K562 (cell line): ENCODE measurements at places on chromosomes 4 and X. TPM values are rescaled to one million over a fixed set of nuclear protein-coding genes. Genes with fewer than 3 reads are reported as not detected.
A peak's percentile ranks its signal among the peaks of the same experiment; 100 is the strongest.

NKX3-2 gene
- polyA plus RNA-seq: 0.81 and 1.1 TPM in 2 replicates

PPP4R3C gene
- 0.16 TPM in 1 of 2 replicates, not detected in the other for polyA plus RNA-seq

PCDH7 gene
- not detected in 2 replicates for polyA plus RNA-seq

SLC6A14 gene
- not detected in 2 replicates for polyA plus RNA-seq

CT45A3 gene
- 0.46 TPM in 1 of 2 replicates, not detected in the other for polyA plus RNA-seq

GRCh38 chr4:127586922-127587571 lies 45.7 kb upstream of the INTU start:
- no peaks in the 10 kb centered on the region for H3K36me3 ChIP-seq
- no peak overlapping the region for H3K4me3 ChIP-seq
- H3K27me3 ChIP-seq: peaks cover 3% of the 10 kb centered on the region; the same call in 1 of the 3 replicates

GRCh38 chrX:136694431-136695087 lies 46.6 kb downstream of the CD40LG start:
- H3K27me3 ChIP-seq: no peaks in the 10 kb centered on the region
- H3K4me3 ChIP-seq: no peak overlapping the region
- H3K36me3 ChIP-seq: no peaks in the 10 kb centered on the region
- H3K4me1 ChIP-seq: no peaks in the 10 kb centered on the region
- peak; percentile 26 for DNase-seq
- H3K27ac ChIP-seq: no peak overlapping the region

- H3K27ac ChIP-seq: no peak overlapping the region
- H3K4me3 ChIP-seq: no peak overlapping the region
- H3K4me1 ChIP-seq: no peaks in the 10 kb centered on the region
- peaks cover 31% of the 10 kb centered on the region; the same call in 2 of the 3 replicates for H3K36me3 ChIP-seq
- DNase-seq: no peak
Observed at GRCh38 chrX:9707306-9708033, 58.2 kb downstream of the GPR143 start.

GRCh38 chrX:136211766-136212556 lies 39.2 kb downstream of the MAP7D3 start:
- H3K4me1 ChIP-seq: peaks cover 3% of the 10 kb centered on the region
- H3K4me3 ChIP-seq: no peak overlapping the region
- H3K27ac ChIP-seq: no peak overlapping the region
- peaks cover 2% of the 10 kb centered on the region; the same call in 1 of the 3 replicates for H3K36me3 ChIP-seq
- DNase-seq: no peak

DNA sequence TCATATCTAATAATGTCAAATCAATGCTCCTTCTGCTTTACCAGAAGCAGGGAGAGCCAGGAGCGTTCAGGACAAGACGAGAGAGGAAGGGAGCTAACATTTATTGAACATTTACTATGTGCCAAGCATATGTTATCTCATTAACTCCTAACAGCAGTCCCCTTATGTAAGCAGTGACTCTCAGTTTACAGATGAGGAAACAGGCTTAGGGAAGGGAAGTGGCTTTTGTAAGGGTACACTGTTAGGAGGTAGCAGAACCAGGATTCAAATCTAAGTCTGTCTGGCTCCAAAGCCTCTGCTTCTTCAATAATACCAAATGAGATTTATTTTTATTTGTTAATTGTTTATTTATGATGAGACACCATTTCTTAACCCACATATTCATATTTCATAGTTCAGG lies 2.6 kb upstream of the STARD8 start:
- H3K27me3 ChIP-seq: no peaks in the 10 kb centered on the region
- no peak for DNase-seq
- H3K36me3 ChIP-seq: no peaks in the 10 kb centered on the region
- H3K27ac ChIP-seq: no peak overlapping the region
- no peak overlapping the region for H3K4me3 ChIP-seq

- H3K27me3 ChIP-seq: no peaks in the 10 kb centered on the region
- no peak for DNase-seq
- peaks cover 30% of the 10 kb centered on the region for H3K36me3 ChIP-seq
- H3K4me1 ChIP-seq: no peaks in the 10 kb centered on the region
- H3K4me3 ChIP-seq: no peak overlapping the region
Observed at GRCh38 chr4:122882857-122883735, 39.3 kb downstream of the NUDT6 start.

GRCh38 chr4:121551881-121552280 lies 144.9 kb downstream of the ANXA5 start:
- no peaks in the 10 kb centered on the region for H3K27me3 ChIP-seq
- H3K27ac ChIP-seq: no peak overlapping the region
- no peaks in the 10 kb centered on the region for H3K36me3 ChIP-seq
- no peak overlapping the region for H3K4me3 ChIP-seq
- DNase-seq: no peak
- H3K4me1 ChIP-seq: no peaks in the 10 kb centered on the region

DNA sequence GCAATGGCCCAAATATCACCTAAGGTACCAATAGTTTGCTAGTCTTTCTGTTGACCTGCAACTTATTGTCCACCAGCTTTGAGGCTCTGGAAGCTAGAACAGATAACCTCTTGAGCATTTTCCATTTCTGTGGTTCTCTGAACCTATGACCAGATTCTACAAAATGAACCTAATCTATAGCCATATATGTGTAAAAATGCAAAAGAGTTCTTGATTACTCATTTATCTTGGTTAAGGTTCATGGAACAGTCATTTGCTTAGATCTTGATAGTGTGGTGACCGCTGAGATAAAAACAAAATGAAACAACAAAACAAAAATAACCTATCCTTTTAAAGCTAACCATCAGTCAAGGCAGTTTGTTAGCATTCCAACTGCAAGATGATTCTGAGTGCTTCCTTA lies 9.3 kb upstream of the GATB start:
- no peak overlapping the region for H3K27ac ChIP-seq
- no peaks in the 10 kb centered on the region; the same call in 1 of the 2 replicates for H3K27me3 ChIP-seq
- H3K36me3 ChIP-seq: no peaks in the 10 kb centered on the region
- no peak overlapping the region for H3K4me3 ChIP-seq

DNA sequence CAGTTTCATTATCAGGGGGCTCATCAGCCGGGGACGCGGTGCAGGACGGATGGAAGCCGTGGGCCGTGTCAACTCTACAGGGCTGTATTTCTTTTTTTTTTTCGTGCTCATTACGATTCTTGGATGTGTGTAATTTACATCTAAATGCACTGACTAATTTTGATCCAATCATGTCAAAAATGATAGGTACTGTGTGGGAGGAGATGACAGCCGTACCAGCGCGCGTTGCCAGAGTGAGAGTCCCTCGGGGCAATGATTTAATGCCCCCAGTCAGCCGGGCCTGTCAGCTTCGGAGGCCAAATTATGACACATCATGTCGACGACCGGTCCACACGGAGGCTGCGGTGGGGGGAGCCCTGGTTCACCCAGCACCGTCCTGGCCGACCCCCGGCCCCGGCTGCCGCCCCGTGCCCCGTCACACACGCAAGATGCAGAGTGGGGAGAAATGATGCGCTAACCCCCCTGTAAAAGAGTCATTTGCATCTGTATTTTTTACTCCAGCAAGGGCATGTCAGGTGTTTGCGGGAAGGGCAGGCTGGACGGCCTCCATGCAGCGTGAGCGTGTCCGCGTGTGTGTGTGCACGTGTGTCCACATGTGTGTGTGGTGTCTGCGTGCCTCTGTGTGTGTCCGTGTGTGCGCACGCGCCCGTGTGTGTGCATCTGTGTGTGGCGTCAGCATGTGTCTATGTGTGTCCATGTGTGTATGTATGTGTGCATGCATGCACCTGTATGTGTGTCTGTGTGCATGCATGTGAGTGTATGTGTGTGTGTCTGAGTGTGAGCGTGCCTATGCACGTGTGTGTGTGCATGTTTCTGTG lies 74.3 kb upstream of the PPP2R3B start:
- H3K36me3 ChIP-seq: no peaks in the 10 kb centered on the region
- no peak overlapping the region for H3K4me3 ChIP-seq
- peaks cover 2% of the 10 kb centered on the region; the same call in 2 of the 3 replicates for H3K27me3 ChIP-seq
- no peaks in the 10 kb centered on the region for H3K4me1 ChIP-seq
- H3K27ac ChIP-seq: no peak overlapping the region
- no peak for DNase-seq

DNA sequence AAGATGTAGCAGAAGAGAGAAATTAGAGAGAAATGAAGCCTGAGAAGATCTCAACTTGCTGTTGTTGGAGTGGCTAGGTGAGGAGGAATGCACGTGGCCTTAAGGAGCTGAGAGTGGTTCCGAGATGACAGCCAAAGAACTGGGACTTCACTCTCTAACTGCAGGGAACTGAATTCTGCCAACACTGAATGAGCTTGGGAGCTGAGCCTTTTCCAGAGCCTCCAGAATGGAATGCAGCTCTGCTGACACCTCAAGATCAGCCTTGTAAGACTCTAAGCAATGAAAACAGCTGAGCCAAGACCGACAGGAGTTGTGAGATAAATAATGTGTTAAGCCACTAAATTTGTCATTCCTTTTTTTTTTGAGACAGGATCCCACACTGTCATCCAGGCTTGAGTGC lies 73.0 kb downstream of the TLL1 start:
- no peaks in the 10 kb centered on the region for H3K36me3 ChIP-seq
- no peak overlapping the region for H3K27ac ChIP-seq
- no peak for DNase-seq
- no peaks in the 10 kb centered on the region for H3K4me1 ChIP-seq

GRCh38 chr4:10121568-10122208 lies 5.1 kb upstream of the WDR1 start:
- H3K4me3 ChIP-seq: no peak overlapping the region
- H3K36me3 ChIP-seq: no peaks in the 10 kb centered on the region
- H3K27ac ChIP-seq: no peak overlapping the region

DNA sequence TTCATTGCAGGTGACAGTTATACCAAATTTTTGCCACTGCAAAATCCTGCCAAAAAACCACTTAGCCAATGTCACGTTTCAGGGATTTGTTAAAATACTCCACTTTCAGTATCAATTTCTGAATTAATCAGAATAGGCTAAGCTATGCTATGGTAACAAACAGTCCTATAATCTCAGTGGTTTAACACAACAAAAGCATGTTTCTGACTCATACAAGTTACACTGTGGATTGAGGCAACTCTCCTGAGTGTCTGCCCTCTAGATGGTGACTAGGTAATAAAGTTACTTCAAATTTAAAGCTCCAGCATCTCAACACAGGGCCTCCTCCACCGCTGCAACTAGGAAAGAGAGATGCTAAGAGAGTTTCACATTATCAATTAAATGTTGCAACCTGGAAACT lies 23.0 kb upstream of the RADX start:
- no peak for DNase-seq
- no peaks in the 10 kb centered on the region for H3K4me1 ChIP-seq
- H3K36me3 ChIP-seq: no peaks in the 10 kb centered on the region
- no peak overlapping the region for H3K4me3 ChIP-seq
- H3K27me3 ChIP-seq: no peaks in the 10 kb centered on the region

DNA sequence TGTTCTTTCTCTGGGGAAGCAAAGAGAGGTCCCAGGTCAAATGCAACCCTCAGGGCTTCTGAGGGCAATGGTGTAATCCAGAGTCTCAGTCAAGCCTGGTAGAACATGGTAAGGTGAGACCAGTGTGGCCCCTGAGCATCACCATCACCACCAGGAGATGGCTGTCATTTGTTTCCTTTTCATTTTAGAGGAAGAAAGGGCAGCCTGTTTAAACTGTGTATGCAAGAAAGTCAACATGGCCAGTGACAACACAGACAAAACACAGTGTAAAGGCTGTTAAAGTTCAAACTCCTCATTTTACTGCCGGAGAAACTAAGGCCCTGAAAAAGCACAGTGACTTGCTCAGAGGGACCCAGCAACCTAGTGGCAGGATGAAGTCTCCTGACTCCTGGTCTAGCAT lies 2.0 kb upstream of the EDA start:
- H3K4me1 ChIP-seq: peaks cover 13% of the 10 kb centered on the region
- H3K4me3 ChIP-seq: no peak overlapping the region
- DNase-seq: no peak
- H3K36me3 ChIP-seq: no peaks in the 10 kb centered on the region
- H3K27me3 ChIP-seq: peaks cover 6% of the 10 kb centered on the region; the same call in 1 of the 2 replicates

- H3K4me3 ChIP-seq: peak overlapping the region; percentile 9; the same call in 1 of the 2 replicates
- H3K27me3 ChIP-seq: no peaks in the 10 kb centered on the region
- peaks cover 9% of the 10 kb centered on the region; the same call in 1 of the 2 replicates for H3K4me1 ChIP-seq
- H3K27ac ChIP-seq: peak overlapping the region; percentile 97
Observed at GRCh38 chr4:67522851-67523671, 22.2 kb downstream of the CENPC start.
